ENCODE measurements at places on chromosomes 7 and 10.
A peak's percentile ranks its signal among the peaks of the same experiment; 100 is the strongest.

- no peak for DNase-seq
These were observed 192.7 kb downstream of the CELF2 start for GRCh38 chr10:11210211-11210922.

DNA sequence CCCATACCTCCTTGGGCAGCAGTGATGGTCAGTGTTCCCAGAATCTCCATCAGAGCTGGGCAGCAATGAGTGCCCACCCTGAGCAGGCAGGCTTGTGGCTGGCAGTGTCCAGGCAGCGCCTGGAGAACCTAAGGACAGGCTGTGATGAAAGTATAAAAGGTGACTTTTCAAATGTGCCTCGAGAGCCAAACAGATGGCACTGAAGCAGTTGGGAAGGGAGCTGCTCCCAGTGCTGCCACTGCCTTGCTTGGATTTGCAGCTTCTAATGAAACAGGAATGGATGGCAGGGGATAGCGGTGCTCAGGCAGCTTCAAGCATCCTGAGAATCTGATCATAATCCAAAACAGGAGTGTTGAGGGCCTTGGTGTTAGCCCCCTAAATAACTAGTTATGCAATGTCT, 179.8 kb upstream of the AOAH start:
- DNase-seq: no peak

- DNase-seq: peak; percentile 32
These were observed 70.4 kb upstream of the ITPRID1 start for GRCh38 chr7:31443457-31443856.

DNA sequence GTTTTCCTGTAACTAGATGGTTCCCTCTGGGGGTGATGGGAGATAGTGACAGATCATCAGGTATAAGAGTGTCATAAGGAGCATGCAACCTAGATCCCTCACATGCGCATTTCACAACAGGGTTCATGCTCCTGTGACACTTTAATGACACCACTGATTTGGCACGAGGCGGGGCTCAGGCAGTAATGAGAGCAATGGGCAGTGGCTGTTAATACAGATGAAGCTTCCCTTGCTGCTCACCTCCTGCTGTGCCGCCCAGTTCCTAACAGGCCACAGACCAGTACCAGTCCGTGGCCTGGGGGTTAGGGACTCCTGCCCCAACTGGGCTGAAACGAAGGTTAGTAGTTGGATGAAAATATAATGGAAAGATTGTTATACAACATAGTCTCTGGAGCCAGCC, 201.6 kb upstream of the LRRN3 start:
- no peak for DNase-seq

DNA sequence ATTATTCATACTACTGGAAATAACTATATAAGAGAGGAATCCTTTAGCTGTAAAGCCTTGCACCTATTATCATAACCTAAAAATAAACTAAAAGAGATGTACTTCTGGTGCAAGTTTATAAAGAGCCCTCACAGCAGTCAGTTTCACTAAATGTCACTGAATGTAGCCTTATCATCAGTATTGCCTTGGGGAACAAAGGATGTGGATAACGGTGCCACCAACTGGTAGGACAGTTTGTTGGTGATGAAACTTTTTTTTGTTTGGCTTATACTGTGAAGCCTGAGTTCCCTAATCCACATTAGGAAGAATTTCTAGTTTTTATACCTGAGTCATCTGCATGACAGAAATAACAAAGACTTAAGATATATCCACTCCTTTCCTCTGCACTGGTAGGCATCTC, 117.9 kb upstream of the COL1A2 start:
- DNase-seq: peak; percentile 9

GRCh38 chr7:116222501-116222900, 12.2 kb downstream of the TES start:
- no peak for DNase-seq

DNA sequence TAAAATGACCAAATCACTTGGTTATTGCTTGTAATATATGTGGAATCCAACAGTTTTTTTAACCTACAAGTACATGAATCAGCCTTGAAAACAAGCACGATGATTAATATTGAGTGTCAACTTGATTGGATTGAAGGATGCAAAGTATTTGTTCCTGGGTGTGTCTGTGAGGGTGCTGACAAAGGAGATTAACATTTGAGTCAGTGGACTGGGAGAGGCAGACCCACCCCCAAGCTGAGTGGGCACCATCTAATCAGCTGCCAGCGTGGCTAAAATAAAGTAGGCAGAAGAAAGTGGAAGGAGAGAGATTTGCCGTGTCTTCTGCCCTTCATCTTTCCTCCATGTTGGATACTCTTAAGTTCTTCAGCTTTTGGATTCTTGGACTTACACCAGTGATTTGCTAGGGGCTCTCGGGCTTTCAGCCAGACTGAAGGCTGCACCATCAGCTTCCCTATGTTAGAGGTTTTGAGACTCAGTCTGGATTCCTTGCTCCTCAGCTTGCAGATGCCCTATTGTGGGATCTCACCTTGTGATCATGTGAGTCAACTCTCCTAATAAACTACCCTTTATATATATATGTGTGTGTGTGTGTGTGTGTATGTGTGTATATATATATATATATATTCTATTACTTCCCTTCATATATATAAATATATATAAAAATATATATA, 118.4 kb upstream of the WDR11 start:
- DNase-seq: no peak

- DNase-seq: no peak
These were observed 35.7 kb downstream of the GFRA1 start for GRCh38 chr10:116237260-116237659.

DNA sequence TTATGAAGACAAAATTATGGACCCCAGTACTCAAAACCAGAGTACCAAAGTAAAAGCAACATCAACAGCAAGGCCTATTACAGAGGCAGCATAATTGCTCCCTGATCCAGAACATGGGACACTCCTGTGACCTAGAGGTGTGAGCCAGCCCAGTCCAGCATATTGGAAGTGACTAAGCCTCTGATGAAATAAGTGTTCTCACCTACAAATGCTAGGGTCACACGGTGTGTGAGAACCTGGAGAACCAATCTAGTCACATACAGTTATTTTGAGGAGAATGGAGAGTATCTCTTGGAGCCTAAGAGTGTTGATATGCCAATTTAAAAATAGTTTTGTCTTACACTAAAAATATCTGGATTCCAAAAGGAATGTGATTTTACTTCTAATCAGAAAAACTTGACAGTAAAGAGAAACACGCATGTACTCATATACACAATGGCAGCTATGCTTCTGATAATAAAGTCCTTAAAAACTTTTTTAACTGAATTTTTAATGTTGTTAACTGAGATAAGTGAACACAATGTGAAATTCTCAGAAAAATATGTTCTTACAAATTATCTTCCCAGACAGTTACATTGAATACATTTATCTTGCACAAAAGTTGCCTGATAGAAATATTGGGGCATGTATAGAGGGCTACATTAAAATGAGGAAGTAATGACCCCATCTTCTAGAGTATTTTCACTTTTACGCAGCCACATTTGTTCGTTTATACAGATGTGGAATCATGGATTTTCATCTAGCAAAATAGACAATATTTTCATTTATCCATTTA, 56.8 kb upstream of the CD36 start:
- DNase-seq: no peak

- DNase-seq: no peak
These were observed 62.0 kb downstream of the MYOF start for GRCh38 chr10:93420091-93420490.

GRCh38 chr10:77310288-77310840, 327.2 kb downstream of the KCNMA1 start:
- DNase-seq: no peak

DNA sequence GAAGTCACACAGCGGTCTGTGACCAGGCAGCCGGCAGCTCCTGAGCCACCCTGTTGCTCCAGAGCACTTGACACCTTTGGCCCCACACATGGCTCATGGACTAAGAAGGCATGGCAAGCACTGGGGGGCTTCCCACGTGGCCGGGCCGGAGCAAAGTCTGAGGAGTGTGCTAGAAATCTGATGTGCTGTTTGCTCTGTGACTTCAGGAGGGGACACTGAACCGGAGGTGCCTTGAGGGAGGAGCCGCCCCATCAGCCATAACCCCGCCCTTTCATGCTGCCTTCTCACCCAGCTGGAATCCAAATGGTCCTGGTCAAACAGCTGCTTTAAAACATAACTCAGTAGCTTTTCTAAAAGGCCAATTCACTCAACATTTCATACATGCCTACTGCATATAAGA, 33.5 kb downstream of the PROSER2 start:
- peak; percentile 45 for DNase-seq

DNA sequence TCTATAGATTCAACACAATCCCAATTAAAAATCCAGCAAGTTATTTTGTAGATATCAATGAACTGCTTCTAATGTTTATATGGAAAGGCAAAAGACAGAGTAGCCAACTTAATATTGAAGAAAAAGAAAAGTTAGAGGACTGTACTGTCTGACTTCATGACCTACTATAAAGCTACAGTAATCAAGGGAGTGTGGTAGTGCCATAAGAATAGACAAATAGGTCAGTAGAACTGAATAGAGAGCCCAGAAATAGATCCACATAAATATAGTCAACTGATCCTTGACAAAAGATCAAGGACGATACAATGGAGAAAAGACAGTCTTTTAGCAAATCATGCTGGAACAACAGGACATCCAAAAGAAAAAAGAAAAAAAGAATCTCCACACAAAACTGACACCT, 7.4 kb upstream of the EEPD1 start:
- no peak for DNase-seq

- DNase-seq: no peak
These were observed 20.5 kb downstream of the MNX1 start for GRCh38 chr7:156989766-156990535.

- no peak for DNase-seq
These were observed 195.1 kb upstream of the AUTS2 start for GRCh38 chr7:69403169-69403568.

DNA sequence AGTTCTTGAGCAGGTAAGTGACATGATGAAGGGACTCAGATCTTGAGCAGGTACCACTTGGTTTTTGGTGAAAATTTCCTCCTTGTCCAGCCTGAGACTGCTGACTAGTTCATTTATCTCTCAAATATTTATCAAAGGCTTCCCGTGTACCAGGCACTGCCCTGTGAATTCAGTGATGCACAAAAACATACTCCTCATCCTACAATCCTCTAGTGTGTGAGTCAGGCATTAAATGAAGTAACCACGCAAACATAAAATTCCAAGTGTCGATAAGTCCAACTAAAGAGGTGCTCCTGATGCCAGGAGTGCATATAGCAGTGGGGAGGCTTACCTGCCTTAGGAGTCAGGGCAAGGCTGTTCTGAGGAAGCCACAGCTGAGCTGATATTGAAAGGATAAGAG, 41.5 kb upstream of the LBX1 start:
- DNase-seq: no peak

GRCh38 chr7:39825401-39825980, 124.6 kb upstream of the CDK13 start:
- DNase-seq: no peak

DNA sequence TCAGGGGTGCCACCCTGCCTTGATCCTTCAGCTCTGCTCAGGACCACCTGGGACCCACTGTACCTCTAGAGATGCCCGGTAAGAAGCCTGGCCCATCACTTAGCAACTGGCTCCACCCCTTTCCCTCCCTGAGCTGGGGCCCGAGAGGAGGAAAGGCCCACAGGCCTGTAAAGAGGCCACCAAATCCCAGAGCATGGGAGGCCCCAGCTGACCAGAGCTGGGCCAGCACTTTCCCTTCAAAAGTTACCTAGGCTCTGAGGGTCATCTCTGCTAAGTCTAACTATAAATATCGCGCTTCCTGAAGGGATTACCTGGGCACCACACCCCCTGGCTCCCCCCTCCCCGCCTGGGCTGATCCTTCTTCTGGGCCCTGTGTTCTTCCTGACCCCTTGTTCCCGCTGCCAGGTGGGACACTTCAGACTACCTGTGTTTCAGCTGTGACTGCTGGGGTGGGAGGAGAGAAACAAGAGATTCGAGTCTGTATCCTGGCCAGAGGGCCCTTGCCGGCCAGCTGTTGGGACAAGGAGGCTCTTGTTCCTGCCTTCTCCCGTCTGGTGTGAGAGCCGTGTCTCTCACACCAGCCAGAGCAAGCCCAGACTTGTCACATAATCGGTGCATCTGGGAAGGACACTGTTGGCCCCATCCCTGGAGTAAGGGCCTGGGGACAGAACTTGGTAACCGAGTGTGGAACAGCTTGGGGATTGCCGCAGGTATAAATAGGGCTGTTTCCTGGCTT, 22.8 kb upstream of the ANKRD2 start:
- peak; percentile 60 for DNase-seq

DNA sequence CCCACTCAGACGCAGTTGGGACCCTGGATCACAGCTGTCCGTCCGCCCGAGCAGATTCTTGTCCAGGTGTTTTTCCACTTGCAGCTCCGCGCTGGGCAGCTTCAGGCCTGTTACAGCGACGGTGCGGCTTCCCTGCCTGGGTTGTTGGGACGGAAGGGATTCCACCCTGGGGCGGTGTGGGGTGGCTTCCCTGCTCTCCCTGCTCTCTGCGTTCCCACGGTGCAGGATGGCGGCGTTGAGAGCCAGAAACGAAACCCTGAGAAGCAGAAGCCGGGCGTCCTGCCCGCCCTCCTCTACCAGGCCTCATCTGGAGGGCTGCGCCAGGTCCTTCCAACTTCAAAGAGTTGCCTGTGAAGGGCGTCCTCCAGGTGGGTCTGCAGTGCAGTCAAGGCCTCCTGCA, 194.4 kb downstream of the ADARB2 start:
- DNase-seq: no peak

- DNase-seq: no peak
These were observed 71.2 kb upstream of the INSIG1 start for GRCh38 chr7:155226261-155227003.

- no peak for DNase-seq
These were observed 158.5 kb upstream of the RHEB start for GRCh38 chr7:151678227-151678604.

DNA sequence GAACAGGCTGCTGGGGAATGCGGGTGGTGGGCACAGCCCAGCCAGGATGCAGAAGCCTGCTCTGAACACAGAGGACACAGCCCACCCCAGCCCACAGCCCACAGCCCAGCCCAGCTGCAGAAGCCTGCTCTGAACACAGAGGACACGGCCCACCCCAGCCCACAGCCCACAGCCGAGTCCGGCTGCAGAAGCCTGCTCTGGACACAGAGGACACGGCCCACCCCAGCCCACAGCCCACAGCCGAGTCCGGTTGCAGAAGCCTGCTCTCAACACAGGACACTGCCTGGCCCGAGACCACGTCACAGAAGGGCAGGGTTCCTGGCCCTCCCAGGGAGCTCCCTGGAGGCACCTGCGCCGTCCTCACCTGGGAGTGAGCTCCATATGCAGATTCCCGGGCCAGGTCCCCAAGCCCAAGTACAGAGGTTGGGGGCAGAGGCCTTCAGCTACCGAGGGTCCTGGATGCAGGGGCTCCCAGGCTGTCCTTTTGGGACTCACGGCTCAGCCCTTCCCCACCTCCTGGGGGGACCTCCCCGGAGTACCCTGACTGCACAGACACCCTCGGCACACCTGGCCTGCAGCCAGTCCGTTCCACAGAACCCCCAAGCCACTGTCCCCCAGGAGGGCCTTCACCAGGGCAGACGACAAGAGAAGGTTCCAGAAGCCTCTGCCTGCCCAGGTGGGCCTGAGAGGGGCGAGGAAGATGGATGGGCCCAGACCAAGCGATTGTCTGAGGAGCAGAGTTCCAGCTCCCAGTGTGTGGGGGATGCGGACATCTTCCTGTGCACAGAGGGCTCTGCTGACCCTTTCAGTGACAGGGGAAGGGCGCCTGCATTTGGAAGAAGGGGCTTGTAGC, 23.7 kb upstream of the FOXL3 start:
- DNase-seq: no peak

- DNase-seq: no peak
These were observed 43.5 kb upstream of the UCN3 start for GRCh38 chr10:5321273-5321672.

Data from Caco-2 (cell line).